ENCODE measurements at places on chromosomes 1 and 21. TPM values are rescaled to one million over a fixed set of nuclear protein-coding genes. Genes with fewer than 3 reads are reported as not detected.
A peak's percentile ranks its signal among the peaks of the same experiment; 100 is the strongest.

GRCh38 chr1:101181930-101182329, 54.9 kb upstream of the S1PR1 start:
- peak; percentile 10 for DNase-seq

- DNase-seq, result no peak
Observed at GRCh38 chr21:43603233-43603626, 56.1 kb downstream of the HSF2BP start.

Gene TNFSF18
- not detected for total RNA-seq

Gene IVL
- total RNA-seq, result not detected

DNA sequence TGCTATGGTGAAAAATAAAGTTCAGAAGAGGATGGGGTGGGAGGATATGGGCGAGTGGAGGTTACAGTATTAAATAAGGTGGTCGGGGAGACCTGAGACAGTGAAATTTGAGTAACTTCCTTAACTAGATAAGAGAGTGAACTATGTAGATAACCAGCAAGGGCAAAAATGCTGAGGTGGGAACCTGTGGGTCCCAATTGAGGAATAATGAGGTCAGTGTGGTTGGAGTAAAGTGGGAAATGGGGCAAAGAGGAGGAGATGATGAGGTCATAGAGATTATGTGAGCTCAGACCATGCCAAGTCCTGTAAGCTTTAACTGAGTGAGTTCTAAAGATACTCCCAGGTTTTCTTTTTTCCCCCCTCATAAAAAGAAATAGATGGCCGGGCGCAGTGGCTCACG, 614.6 kb upstream of the PLXNA2 start:
- no peak for DNase-seq

DNA sequence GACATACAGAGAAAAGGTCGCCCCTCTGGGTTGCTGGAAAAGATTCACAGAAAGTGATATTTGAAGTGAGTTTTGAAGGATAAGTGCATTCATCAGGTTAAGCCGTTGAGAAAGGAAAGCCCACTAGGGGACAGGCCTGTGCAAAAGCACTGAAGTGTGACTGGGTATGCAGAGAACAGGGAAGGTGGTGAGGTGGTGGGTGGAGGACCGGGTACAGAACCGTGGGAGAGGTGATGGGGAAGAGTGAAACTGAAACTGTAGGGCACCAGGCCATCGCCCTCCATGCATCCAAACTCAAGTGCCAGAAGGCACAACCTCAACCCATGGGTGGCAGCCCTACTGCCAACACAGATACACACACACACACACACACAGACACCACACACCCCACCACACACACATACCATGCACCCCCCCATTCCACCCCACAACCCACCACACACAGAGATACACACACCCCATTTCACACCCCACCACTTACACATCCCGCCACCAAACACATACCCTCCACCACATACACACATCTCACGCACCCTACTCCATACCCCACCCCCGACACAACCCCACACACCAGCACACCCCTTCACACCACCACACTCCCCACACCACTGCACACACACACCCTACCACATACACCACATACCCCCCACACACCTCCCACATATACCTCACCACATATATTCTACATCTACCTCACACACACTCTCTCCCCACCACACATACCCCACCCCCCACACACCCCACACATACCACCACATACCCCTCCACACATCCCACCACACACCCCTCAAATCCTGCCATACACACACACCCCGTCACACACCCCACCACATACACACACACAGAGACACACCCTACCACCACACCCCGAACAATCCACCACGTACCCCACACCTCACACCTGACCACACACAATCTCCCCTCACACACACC, 59.0 kb downstream of the TSEN15 start:
- no peak for DNase-seq

- DNase-seq, result no peak
Observed at GRCh38 chr1:69834336-69834735, 266.6 kb downstream of the LRRC7 start.

Gene COL6A1
- 155 TPM for total RNA-seq

DNA sequence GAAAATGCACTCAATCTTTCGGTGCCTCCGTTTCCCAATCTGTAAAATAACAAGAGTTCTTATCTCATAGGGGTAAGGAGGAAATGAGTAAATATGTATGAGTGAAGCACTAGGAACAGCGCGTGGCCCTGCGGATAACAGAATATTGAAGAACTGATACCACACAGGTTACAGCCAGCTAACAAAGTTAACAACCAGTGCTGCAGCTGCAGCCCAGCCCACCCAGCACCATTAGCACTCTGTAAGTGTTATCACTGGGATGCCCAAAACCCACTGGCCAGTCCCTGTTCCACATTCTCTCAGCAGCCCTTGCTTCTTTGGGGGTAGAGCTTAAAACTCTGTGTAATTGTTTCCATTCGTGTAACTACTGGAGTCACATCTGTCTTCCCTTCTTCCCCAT, 89.5 kb downstream of the VWA5B1 start:
- no peak for DNase-seq

DNA sequence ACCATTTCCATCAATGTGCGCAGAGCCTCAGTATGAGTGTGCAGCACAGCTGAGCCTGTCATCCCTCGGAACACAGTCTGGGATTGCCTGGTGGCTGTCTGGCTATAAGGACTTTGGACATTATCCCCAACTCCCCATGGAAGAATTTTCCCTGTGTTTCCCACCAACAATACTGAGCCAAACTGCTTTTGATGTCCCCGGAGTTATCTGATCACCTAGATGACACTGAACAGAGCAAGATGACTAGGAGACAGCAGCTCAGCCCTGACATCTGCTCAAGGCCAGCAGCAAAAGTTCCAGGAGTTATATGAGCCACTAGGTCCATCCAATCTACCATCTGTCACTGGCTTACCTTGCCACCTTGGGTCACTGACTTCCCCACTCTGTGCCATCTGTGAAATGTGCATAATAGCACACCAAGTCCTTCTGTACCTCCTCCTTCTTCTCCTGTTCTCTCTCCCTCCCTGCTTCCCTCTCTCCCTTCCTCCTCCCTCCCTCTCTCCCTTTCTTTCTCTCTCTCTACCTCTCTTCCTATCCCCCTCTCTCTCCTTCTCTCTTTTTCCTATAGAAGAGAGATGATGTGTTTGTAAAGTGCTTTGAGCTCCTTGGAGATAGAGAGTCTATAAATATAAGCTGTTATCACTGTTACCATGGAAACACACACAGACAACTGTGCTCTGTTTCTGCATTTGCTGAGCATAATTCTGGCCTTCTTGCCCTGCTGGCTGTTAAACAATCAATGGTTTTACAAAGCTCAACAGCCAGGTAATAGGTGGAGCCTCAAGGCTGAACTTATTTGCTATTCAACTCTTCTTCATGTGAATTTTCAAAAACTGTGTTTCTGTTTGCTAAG, 19.7 kb upstream of the ATP1B1 start:
- no peak for DNase-seq

Gene PRAMEF6
- not detected for total RNA-seq

Gene MEAF6
- total RNA-seq, result 39.4 TPM

DNA sequence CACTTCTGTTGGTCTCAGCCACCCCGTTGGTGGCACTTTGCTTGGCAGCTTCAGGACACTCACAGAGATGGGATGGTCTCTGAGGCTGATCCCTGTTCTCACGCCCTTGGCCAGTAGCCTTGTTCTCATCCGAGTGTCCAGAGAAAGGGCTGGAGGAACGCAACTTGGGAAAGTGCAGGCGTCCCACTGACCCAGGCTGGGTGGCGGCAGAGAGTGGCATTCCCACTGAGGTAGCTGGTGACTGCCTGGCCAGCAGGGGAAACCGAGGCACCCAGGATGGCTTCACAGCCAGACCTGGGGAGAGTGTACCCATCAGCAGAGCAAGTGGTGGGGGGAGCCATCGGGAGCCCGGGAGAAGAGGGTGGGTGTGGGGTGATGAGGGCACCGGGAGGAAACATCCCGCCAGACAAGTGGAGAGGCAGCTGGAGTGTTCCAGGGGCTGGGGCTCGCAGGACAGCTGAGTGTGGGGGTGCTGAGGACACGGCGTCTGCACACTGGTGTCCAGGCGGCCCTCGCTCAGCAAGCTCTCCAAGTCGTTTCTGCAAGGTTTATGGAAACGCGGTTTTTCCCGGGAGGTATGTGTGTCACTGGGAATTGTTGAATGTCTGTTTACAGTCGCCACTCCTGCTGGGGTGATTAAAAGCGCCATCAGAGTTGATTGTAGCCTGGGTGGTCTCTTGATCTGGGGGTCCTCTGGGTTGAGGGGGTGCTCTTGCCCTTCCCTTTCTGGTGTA, 97.8 kb downstream of the SIK1 start:
- peak; percentile 27 for DNase-seq

GRCh38 chr1:73886716-73887115, 311.3 kb downstream of the LRRIQ3 start:
- DNase-seq, result no peak

DNA sequence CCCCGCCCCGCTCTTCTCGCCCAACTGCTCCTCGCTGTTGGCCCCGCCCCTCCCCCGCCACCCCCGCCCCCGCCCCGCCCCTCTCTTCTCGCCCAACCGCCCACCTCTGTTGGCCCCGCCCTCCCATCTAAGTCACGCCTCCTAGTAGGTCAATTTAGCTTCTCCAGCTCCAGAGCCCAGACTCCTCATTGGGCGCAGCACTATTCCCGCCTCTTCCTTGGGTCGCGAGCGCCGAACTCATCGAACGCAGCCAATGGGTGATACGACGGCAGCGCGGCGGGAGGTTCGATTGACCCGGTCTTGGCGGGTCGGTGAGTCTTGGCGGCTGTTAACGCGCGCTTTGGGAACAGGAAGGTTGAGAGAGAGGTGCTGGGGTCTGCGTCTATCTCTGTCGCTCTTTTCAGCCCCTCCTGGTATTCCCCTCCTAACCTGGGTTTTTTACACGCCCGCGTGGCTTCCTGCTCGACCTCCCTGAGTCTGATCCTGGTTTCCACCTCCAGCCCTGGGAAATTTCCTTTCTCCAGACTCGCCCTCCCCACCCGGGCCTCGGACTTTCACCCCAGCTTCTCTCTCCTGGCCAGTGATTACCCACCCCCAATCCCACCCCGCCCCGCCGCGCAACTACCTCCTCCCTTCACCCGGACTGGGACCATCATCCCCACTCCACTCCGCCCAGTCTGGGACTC, at the start of gene RAD54L:
Gene RAD54L, plus strand, starts transcription at position 328 of the 686 bp plus-strand sequence. CDS start 643 bp downstream, outside the sequence.
- peak; percentile 98 for DNase-seq

Gene SDHB
- total RNA-seq, result 255 TPM

DNA sequence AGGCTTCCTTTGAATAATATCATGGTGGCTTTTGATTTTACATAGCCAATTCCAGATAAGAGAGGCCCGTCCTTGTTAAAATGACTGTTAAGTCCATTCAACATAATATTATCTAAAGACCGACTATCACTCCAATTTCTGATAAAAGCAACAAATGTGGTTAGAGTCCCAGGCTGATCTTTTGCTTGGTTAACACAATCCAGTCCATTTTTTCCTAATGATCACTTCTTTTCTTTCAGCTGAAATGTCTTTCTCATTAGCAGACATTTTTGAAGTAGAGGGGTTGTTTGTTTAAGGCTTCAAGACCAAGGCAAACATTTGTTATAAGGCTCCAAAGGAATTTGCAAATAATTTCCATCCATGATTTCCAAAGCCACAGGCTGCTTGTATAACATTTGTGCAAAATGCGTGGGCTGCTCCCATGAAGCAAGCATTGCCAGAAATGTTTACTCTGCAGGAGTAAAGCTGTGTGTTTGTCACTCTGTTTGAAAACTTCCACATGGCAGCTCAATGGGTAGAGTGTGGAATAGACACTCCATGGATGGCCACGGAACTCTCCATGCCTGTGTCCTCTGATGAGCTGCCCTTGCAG, 111.5 kb downstream of the PSMG1 start:
- DNase-seq, result no peak

DNA sequence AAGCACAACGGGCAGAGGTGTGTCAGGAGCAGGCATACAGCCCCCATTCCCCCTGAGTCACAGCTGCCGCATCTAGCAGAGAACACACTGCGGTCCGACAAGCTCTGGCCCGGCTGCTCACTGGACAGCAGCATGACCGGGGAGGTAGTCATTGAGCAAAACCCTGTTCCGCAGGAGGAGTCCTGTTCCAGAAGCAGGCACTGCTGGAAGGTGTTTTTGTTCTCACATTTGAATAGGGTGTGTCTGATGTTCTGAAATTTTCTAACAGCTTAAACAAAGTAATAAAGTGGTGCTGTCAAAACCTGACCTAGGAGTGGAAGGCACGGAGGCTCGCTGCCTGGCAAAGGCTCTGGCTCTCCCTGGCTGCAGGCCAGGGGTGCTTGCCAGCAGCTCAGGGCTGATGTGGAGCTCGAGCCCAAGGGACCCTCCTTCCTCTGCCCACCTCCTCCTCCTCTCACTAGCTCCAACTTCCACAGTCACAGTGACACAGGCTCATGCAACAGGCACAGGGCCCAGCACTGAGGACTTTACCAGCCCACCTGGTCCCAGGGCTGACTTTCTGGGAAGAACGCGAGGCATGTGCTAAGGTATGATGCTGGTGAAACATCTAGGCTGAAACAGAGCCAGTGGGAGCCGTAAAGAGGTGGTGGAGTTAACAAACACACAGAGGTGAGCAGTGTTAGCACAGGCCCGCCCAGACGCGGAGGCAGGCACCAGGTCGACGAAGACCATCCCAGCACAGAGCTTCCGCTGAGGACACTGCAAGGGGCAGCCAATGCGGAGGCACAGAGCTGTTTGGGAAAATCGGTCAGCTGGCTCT, 118.6 kb upstream of the IFFO2 start:
- peak; percentile 82 for DNase-seq

- peak; percentile 52 for DNase-seq
Observed at GRCh38 chr1:89363638-89364536, at the start of gene GBP6. GBP6 (plus strand) TSS chr1:89364059; CDS start chr1:89368552, 4,493 bp downstream.

GRCh38 chr1:26376050-26376449, 3.5 kb upstream of the ZNF683 start:
- DNase-seq, result no peak

GRCh38 chr1:152252157-152252556, 28.2 kb upstream of the HRNR start:
- DNase-seq, result no peak

Gene NBPF6
- not detected for total RNA-seq

- DNase-seq, result no peak
Observed at GRCh38 chr1:37239225-37239740, 205.0 kb upstream of the GRIK3 start.

Gene TMEM63A
- total RNA-seq, result 32.6 TPM

DNA sequence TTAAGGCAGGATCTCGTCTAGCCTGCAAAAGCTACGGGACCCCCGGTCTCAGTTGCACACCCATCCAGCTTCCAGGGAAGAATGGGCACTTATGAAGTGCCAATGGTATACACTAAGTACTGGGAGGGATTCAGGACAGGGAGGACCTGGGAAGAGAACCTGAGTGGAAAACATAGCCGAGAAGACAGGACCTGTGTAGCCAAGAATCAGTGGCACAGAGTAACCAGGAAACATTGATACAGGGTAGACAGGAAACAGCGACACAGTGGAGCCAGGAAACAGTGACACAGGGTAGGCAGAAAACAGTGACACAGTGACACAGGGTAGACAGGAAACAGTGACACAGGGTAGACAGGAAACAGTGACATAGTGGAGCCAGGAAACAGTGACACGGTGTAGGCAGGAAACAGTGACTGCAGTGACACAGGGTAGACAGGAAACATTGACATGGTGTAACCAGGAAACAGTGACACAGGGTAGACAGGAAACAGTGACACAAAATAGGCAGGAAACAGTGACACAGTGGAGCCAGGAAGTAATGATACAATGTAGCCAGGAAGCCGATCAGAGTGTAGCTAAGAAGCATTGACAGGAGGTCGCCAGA, 138.0 kb upstream of the ARHGEF16 start:
- DNase-seq, result no peak
